GM12892 (cell line): ENCODE measurements at places on chromosomes 11 and 22.
A peak's percentile ranks its signal among the peaks of the same experiment; 100 is the strongest.

DNA sequence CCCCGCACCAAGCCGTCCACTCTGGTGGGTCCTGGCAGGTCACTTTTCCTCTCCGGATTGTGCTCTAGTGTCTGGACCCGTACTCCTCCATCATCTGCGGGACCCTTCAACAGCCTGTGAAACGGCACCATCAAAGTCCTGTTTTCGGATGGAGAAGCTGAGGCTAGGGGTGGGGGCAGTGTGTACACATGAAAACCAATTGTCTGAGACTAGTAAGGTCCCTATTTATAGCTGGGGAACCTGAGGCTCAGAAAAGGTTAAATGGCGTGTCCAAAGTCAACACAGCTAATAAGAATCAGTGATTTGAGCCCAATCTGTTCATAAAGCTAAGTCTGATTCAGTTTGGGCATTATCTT, 668 bp upstream of the LRRC32 start:
- DNase-seq: no peak

GRCh38 chr11:112425121-112425520, 164.5 kb upstream of the PLET1 start:
- DNase-seq: no peak

- no peak for DNase-seq
These were observed 18.2 kb upstream of the EMSY start for GRCh38 chr11:76426660-76427059.

DNA sequence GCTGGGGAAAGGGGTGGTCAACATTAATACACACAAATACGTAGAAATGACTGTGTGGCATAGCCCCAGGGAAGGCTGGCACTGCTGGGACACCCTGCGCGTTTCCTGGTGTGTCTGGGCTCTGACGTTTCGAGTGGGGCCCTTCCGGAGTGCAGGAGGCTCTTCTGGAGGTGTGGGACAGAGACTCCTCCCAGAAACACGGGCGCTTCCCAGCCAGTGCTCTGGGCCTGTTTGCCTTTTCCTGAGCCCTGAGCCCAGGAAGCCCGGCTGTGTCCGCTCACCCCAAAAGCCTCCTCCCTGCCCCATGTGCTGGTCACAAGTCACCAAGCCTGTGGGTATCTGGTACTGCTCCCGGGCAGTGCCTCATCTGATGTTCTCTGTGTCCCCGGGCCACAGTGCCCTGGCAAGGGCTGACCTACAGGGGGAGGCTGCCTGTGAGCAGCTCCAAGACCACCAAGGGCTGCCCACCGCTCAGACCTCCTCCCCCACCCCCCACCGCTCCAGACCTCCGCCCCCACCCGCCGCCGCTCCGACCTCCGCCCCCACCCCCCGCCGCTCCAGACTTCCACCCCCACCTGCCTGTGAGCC, 1133.3 kb downstream of the BRD1 start:
- no peak for DNase-seq

- peak; percentile 8 for DNase-seq
These were observed 22.9 kb upstream of the MUC5B start for GRCh38 chr11:1199751-1200610.

DNA sequence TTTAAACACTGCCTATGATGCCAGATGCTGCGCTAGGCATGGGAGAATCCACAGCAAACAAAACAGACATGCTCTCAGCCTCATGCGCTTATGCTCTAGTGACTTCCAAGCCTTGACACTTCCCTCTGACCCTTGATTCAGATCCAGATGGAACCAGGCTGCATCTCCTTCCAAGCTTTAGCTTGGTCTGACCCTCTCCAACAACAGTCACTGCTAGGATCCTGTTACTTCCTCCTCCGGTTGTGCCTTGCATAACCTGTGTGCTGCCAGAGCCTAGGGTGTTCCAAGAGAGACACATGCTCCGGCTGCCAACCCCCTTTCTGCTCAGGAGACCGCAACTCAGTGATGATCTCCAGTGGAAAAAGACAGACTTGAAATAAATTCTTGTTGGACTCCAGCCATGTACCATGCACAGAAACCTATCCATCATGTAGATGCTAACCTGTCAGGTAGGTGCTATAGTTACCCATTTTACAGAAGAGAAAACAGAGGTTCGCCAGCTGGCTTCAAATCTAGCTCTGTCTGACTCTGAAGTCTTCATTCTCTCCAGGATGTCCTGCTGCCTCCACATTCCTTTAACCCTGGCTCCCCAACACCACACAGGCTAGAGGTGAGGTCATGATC, 136.3 kb upstream of the TEAD1 start:
- DNase-seq: no peak

DNA sequence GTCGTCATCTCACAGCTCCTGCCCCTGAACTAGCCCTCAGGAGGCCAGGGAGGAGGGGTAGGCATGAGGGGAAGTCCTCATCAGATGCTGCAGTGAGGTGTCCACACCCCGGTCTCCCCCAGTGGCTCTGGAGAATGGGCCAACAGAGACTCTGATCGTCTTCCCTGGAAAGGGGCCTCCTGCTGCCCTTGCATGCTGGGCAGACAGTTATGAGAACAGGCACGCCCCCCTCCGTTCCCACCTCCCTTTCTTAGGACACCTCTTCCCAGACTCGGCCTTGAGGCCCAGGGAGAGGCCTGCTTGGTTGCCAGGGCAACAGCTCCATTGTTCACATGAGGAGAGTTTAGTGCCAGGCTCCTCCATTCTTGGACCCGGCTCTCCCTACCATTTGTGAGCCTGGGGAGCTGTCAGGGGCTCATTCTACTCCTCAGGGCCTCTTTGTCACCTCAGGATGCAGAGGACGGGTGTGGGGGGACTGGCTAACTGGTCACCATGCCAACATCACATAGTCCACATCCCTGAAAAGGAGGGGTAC, 157.7 kb downstream of the TTC17 start:
- no peak for DNase-seq

DNA sequence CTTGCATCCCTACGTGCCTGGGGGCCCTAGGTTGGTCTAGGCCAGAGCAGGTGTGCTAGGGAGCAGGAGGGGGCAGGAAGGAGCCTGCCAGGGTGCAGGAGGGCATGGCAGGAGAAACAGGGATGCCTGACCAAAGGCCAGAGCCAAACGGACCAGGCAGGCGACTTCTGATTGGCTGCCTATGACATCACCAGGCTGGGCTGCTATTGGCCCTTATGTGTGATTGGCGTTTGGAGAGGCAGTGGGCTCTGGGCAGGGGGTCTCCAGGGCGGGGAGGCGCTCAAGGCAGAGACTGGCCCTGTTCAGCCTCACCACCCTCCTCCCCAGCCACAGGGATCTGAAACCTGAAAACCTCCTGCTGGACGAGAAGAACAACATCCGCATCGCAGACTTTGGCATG, 44.4 kb downstream of the MOB2 start:
- DNase-seq: no peak

DNA sequence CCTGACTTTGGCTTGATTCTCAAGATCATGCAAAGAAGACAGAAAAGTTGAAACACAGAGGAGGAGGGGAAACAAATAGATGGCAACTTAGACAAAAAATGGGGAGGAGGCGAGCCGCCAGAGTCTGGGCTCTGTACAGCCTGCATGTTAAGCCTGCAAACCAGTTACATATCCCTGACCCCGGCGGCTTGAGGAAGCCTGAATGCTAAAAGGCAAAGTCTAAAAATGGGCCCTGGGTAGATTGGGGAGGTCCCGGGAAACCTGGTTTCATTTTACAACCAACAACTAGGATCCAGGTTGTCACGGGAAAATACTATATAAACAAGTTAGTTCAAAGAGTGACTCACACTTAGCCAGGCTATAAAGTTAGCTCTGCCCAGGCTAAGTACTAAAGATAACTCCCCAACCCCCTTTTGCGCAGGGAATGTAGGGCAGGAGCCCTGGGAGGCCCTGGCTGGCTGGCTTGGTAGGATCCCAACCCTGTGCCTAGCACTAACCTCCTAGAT, 18.8 kb upstream of the ZBTB16 start:
- no peak for DNase-seq

- no peak for DNase-seq
These were observed 64.0 kb downstream of the CWC15 start for GRCh38 chr11:94909371-94909820.

- no peak for DNase-seq
These were observed 51.7 kb upstream of the PAK1 start for GRCh38 chr11:77525455-77526091.

DNA sequence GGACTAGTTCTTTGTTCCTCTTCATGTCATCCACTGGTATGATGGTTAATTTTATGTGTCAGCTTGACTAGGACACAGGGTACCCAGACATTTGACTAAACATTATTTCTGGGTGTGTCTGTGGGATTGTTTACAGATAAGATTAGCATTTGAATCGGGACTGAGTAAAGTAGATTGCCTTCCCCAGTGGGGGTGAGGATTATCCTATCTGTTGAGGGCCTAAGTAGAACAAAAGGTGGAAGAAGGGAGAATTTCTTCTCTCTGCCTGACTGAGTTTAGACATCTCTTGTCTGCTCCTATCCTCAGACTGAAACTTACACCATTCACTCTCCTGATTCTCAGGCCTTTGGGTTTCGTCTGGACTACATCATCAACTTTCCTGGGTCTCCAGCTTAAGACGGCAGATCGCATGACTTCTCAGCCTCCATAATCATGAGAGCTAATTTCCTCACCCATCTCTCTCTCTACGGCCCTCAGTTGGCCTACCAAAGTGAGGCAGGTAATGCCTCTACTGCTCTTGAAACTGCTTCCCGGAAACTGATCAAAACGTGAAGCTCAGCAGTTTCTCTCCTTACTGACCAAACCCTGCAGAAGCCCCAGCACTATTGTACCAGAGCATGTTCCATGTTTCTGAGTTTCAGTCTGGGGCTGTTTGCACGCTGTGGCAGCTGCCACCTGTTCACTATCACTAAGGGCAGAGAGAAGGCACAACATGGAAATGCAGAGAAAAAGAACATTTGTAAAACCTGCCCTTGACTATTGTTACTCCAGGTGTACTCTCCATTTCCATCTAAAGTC, 95.4 kb downstream of the NXPE2 start:
- DNase-seq: no peak

GRCh38 chr22:46250035-46250782, at the start of gene CDPF1:
TSS of gene CDPF1 (minus strand) at chr22:46250293. CDS start at chr22:46248284, 2,009 bp downstream.
- DNase-seq: peak; percentile 92

GRCh38 chr11:119585043-119585781, 143.8 kb downstream of the NECTIN1 start:
- DNase-seq: no peak

DNA sequence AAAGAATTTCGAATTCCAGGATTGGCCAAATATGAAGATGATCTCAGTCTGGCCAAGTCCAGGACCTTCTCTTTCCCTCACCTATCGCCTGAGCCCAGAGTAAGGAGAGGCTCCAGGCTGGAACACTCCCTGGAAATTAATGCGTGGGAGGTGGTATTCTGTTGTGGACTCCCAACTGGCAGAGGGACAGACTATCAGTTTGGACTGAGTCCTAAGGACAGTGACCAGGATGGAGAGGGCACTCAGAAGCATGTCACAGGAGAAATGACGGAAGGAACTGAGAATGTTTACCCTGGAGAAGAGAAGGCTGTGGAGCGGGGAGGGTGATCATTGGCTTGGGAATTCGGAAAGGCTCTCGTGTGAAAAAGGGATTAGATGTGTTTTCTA, 84.4 kb downstream of the RPL27A start:
- DNase-seq: no peak

- DNase-seq: no peak
These were observed 87.4 kb upstream of the LRRC55 start for GRCh38 chr11:57094181-57094935.

- DNase-seq: no peak
These were observed 33.4 kb upstream of the API5 start for GRCh38 chr11:43278193-43278956.

- DNase-seq: no peak
These were observed 125.0 kb downstream of the NTM start for GRCh38 chr11:131495423-131495822.

GRCh38 chr11:76424379-76424778, 20.4 kb upstream of the EMSY start:
- no peak for DNase-seq

DNA sequence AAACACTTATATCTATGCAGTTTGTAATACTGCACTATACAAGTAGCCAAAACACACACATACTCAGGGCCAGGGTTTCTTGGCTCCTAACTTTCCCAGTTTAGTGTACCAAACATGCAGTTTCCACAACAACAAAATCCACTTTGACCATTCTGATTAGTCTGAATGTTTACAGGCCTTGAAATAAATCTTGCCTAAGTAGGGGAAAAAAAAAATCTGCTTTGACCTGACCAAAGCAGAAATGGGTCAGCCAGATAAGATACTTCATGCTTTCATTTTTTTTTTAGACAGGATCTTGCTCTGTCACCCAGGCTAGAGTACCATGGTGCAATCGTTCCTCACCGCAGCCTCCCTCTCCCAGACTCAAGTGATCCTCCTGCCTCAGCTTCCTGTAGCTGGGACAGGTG, 10.1 kb downstream of the PRR14L start:
- DNase-seq: no peak

- DNase-seq: no peak
These were observed 377.7 kb downstream of the TENM4 start for GRCh38 chr11:79062814-79063762.

DNA sequence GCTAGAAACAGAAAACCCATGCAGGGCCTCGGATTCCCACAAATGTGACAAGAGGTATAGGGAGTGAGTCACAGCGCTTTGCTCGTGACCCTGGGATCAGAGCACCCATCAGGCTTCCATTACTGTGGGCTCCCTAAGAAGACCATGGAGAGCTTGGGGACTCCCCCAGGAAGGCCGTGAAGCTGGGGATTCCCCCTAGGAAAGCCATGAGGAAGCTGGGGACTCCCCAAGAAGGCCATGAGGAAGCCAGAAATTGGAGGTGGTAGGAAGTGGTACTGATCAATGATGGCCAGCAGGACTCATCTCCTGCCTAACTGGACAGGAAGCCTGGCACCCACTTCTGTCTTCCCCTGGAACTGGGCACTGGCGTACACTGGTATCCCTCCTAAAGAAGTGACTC, 10.1 kb upstream of the DCPS start:
- no peak for DNase-seq

DNA sequence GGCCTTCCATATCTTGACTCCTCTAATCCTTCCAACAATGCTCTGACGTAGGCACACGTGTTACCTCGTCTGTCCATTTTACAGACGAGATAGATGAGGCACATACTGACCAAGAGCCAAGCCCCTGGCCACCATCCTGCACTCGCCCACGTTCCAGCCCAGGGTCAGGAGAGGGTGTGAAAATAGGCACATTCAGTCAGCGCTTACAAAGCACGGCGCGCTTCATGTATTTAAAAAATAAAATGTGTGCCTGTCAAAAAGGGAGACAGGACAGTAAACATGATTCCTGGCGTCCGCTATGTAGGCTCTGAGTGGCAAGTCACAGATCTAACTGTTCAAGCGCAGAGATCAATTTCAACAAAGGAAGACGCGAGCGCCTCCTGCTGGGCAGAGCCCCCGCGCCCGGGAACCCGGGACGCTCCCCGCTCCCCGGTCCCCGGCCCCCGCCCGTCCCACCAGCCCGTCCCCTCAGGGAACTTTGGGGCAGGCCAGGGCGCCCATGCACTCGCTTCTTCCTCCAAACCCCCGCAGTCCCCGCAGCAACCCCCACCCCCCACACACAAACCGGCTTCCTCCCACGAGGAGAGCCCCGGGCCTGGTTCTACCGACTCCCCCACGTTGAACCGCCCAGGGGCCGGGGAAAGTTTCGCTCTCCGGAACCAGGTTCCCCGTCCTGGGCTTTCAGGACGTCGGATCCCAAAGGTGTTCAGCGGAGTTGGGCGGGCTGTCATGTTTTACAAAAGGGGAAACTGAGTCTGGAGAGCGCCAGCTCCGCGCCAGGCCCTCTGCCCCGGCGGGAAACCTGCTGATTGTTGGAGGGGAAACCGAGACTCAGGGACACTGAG, 10.4 kb upstream of the C1QTNF6 start:
- DNase-seq: peak; percentile 85
